ENCODE measurements at places on chromosomes 7 and 10.

DNA sequence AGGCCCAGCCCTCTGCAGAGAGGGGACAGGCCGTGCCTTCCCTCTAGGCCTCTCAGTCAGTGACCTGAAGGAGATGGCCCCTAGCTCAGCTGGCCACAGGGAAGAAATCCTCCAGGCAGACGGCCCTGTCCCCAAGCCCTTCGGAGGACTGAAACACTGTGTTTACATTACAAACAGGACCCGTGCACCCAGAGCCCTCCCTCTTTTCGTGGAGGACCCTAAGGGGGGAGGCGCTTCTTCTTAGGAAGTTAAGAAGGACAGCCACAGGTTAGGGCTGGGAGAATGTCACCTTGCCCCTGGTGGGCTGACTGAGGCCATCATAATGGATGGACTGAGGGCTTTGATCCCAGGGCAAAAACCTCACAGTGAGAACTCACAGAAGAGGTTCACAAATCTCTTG lies 154.9 kb downstream of the SLIT1 start:
- ATAC-seq: no peak

DNA sequence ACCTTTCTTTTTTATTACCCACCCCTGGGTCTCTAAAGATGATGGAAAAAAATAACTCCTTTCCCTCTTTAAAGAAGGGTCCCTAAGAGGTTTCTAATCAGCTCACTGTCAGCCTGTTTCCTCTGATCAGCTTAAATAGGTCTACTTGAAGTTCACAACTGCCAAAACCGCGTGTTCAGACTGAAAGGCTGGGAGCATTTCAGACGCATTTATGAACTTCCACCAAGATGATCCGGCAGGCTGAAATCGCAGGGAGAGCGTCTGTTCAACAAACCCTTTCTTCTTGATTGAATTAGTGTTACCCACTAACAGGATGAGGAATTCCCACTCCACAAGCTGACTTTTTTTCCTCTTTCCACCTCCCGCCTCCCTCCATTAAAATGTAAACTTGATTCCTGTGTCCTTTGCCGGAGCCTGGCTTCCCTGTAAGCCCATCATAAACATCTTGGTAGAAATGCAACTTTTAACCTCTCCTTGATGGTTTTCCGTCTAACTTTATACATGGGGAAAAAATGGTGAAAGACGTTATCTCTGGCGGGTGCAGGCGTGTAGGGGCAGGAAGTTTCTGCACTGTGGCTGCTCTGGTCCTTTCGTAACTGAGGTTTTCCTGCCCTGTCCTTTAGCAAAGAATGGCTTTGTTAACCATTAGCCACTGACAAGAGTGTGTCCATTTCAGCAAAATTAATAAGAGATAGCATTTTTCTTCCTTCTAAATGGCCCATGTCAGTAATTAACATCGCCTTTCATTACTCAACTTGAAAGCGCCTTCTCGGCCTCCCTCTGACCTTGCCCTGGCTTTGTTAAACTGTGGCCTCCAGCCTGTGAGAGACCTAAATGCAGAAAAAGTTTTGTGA lies 130.7 kb downstream of the BAMBI start:
- ATAC-seq: no peak

GRCh38 chr10:60353519-60354258 lies 36.0 kb downstream of the ANK3 start:
- peak; percentile 4 for ATAC-seq

GRCh38 chr10:35005868-35006267 lies 84.3 kb downstream of the CUL2 start:
- ATAC-seq: no peak

- peak; percentile 85 for ATAC-seq
Measured at GRCh38 chr7:131188367-131189339, 139.0 kb upstream of the MKLN1 start.

DNA sequence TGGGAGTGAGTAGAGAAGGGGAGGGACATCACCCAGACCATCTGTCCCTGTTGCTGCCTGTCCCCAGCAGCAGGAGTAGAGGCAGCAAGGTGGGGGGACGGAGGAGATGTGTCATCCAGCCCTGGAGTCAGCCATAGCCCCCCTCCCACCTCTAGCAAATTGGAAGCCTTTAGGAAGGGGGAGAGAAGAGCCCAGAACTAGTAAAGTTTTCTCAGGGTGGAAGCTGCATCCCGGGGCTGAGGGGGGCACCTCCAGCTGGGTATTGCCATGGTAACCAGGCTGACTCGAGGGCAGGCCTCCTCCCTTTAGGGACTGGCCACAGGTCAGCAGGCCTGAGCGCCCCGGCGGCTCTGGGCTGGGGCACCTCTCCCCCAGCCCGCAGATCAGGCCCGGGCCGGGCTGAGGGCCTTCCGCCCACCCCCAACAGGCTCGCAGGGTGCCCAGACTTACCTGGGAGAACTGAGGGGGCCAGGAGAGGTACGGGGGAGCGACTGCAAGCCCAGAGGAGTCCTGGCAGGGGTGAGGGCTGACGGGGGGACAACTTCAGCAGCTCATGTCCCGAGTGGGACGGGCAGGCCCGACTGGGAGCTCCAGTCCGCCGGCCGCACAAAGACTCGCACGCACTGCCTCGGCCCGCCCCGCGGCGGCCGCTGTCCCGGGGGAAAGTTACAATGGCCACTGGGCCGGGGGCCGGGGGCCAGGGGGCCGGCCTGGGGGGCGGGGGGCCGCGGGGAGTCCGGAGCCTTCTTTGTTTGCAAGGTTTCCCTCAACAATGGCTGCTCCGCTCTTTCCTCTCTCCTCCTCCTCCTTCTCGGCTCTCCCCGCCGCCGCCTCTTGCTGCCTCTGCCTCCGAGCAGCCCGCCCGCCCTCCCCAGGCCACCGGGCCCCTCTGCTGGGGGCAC lies 6.0 kb downstream of the LDB1 start:
- peak; percentile 39 for ATAC-seq

DNA sequence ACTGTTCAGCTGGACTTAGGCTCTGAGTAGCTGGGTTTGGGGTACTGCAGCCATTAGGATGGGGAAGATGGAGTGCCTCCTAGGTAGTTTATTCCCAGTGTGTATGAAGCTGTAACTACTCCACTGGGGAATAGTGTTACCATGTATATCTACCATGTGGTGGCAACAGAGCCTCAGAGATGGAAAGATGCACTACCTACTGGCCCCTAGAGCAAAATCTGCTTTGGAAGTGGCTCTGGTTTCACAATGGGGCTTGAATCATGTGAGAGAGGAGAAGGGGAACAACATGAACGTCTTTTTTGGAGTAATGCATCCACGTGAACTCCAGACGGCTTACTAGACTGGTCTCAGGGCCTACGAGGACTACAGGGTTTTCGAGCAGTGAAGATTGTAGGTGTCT lies 167.3 kb downstream of the CALCR start:
- no peak for ATAC-seq

GRCh38 chr7:103704701-103705100 lies 258.7 kb upstream of the SLC26A5 start:
- no peak for ATAC-seq

DNA sequence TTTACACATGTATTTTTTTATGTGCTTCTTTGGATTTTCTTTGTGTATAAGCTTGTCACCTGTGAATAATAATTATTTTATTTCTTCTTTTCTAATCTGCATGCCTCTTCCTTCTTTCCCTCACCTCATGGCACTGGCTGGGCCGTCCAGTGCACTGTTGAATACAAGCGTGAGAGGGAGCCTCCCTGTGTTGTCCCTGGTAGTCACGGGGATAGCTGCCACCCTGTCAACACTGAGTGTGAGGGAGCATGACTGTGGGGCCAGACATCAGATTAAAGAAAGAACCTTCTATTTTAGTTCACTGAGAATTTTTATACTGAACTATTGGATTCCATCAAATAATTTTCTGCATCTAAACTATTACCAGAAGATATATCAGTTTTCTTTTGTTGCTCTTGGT lies 187.9 kb downstream of the CDC14C start:
- peak; percentile 47 for ATAC-seq

DNA sequence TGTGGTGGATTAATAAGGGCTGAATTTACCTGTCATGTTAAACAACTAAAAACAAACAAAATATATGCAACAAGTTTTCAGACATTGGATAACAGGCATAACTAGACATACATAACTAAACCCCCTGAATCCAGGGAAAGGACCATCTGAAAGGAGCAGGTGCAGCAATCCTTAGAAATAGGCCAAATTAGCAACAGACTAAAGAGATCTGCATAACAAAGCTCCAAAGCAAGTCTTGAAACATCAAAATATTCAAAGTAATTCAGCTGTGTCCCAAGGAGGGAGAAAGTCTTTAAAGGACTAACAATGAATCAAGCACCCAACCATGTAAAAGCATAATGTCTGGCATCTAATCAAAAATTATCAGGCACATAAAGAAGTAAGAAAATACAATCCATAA lies 475.1 kb downstream of the GRID1 start:
- ATAC-seq: no peak

- ATAC-seq: no peak
Measured at GRCh38 chr10:132342553-132342952, 10.6 kb downstream of the LRRC27 start.

- ATAC-seq: peak; percentile 60
Measured at GRCh38 chr10:110498087-110498981, 627 bp downstream of the DUSP5 start.

Measured in stimulated activated memory B cell treated with anti-CD40 and anti-IgM and Interleukin-4, amounts not matched to agents 10 μg/mL and 1 μg/mL and 100 μg/mL, for 72 hours (primary cell).